ENCODE measurements at places on chromosomes 4 and X. TPM values are rescaled to one million over a fixed set of nuclear protein-coding genes. Genes with fewer than 3 reads are reported as not detected.

Gene XAGE5
- not detected for total RNA-seq

Gene SLC25A31
- total RNA-seq = not detected

Gene PAGE2B
- not detected for total RNA-seq

Gene SLC38A5
- total RNA-seq = 82.4 TPM

Gene LIMCH1
- total RNA-seq = not detected

Gene GAB3
- total RNA-seq = 12.0 TPM

Gene SPARCL1
- not detected for total RNA-seq

Gene TCEAL2
- not detected for total RNA-seq

Gene SGCB
- total RNA-seq = 15.6 TPM

Gene FGF13
- total RNA-seq = not detected

Gene SSX5
- total RNA-seq = not detected

Gene ZNF141
- 22.1 TPM for total RNA-seq

Gene SAP30
- 29.7 TPM for total RNA-seq

Gene COX18
- 14.5 TPM for total RNA-seq

Gene KLHL5
- 36.6 TPM for total RNA-seq

Gene FRMD7
- total RNA-seq = not detected

Gene SH3D19
- not detected for total RNA-seq

Gene KCTD8
- not detected for total RNA-seq

Gene SPANXN3
- not detected for total RNA-seq

Gene TEX11
- total RNA-seq = not detected

Gene CLDN2
- total RNA-seq = not detected

Gene NHSL2
- 8.7 TPM for total RNA-seq

Gene TRO
- total RNA-seq = 1.4 TPM

Gene HHIP
- not detected for total RNA-seq

Gene ENPEP
- 0.15 TPM for total RNA-seq

Gene RAP2C
- total RNA-seq = 47.8 TPM

Gene TEX13B
- total RNA-seq = not detected

Measured in activated CD4-positive, alpha-beta memory T cell treated with anti-CD3 and anti-CD28 coated beads, Interleukin-2, amount 10 ng/mL, durations not matched to agents 7 days and 5 days (primary cell).